ENCODE measurements at places on chromosomes 3 and 15.

GRCh38 chr15:57635300-57635909 lies 43.7 kb downstream of the MYZAP start:
- no peak for DNase-seq

DNA sequence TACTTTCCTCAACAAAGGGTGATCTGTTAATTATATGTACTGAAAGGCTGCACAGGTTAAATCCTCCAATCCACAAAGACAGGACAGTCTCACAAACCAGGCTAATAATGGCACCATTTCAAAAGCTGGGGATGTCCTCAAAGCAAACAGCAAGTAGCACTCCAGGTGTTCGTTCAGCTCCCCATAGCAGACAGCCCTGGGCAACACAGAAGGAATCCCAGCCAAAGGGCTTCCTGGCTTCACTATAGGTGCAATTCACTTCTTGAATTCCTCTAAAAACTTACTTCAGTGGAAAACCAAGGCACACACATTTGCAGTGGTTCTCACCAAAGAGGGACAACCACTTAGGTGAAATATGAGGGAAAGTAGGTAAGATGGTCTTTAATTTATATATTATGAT lies 166.7 kb downstream of the CTNNB1 start:
- no peak for DNase-seq

DNA sequence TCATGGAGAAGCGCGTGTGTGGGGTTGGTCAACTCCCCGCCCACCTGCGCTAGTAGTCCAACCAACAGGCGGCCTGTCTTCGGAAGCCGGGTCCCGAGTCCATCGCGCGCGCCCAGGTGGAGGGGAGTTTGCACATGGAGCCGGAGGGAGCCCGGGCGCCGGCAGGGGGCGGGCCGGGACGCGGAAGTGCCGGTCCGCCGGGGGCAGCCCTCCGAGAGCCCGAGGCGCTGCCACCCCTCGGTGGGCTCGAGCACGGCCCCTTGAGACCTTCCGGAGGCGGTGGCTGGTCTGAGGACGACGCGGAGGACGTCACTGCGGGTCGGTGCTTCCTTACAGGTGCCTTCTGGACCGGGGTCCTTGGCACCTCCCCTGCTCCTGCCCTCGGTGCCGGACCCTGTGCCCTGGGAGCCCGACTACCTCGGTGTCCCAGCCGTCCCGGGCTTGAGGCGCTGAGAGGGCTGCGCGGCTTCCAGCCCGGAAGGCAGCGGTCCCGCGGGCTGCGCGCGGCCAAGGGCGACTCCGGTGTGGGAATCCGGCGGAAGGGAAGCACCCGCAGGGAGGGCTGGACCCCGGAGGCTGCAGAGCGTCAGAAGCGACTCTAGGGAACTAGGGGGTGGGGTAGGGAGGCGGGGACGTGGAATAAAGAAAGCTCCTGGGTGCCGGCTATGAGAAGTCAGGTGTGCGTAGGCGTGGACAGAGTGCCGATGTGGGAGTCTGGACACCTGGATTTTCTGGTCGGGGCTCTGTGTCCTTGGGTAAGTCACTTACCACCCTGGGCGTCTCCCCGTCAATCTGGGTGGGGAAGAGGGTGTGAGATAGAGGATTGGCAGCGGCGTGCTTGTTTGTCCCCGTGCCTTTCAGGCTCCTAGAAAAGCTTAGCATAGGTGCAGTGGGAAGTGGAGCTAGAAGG lies 212.3 kb downstream of the FGF12 start:
- no peak for DNase-seq

DNA sequence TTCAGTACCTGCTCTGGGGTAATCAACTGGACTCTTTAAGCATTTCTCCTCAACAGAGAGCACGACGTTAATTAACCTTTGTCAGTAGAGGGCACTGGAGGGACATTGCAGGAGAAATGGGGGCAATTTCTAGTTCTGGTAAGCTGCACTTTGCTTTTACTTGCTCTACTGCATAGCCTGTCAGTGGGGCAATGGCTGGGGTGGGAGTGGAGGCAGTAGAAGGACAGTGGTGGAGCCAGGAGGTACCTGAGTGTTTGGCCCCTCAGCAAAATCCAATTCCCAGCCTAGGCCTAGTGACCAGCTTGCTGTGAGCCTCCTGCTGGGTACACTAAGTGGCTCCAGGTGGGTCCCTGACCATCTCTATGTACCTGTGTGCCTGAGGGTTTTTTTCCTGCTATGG lies 18.3 kb upstream of the MED12L start:
- DNase-seq = no peak

DNA sequence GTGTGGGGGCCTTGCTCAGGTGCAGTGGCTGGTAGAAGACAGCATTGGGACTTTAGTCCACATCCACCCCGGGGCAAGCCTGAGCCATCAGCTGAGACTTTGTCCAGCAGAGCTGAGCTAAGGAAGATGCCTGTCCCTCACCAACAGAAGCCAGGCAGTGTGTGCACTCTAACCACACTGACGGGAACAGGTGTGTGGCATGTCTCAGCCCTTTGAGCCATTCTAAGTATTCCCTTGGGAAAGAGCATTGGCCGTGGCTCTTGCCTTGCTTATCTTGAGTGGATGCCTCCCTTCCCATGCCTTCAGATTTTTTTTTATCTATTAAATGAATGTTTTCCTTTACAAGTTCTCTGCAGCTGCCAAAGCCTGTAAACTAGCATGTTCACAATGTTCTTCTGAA lies 3.5 kb downstream of the GABRA5 start:
- DNase-seq = no peak

GRCh38 chr15:38587214-38587613 lies 22.6 kb upstream of the RASGRP1 start:
- DNase-seq = no peak

DNA sequence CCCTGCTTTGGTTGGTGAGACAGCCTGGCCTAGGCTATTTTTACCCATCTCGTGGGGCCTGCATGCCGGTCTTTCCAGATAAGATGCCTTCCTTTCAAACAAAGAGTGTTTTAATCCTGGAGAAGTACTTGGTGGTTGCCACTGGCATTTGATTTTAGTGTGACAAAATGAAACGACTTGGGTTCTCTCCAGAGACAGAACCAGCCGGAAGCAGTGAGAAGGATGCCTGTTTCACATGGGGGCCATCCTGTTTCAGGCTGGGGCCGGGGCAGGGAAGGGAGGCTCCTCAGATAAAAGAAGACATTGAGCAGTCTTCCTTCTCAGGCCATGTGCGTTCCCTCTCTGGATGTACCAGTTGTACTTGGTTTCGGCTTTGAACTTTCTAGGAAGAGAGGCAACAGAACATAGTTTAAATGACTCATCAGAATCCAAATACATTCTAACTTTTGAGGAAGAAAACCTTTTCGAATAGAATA lies 74.9 kb downstream of the TOP2B start:
- no peak for DNase-seq

DNA sequence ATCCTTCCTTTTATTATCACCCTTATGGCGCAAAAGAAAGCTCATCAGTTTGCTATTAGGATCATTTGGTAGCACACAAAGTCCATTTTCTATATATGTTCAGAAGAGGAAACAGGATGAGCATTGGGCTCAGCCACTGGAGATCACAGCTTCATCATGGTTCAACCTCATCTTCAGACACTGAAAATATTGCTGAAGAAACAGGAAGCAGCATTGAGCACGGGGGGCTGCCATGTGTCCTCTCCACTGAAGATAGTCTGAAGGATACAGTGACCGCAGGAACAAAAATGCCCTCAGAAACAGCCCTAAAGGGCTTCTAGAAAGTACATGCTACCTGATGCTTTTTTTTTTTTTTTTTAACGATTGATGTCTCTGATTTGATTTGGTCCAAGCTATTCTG lies 835.3 kb upstream of the CFAP20DC start:
- no peak for DNase-seq

DNA sequence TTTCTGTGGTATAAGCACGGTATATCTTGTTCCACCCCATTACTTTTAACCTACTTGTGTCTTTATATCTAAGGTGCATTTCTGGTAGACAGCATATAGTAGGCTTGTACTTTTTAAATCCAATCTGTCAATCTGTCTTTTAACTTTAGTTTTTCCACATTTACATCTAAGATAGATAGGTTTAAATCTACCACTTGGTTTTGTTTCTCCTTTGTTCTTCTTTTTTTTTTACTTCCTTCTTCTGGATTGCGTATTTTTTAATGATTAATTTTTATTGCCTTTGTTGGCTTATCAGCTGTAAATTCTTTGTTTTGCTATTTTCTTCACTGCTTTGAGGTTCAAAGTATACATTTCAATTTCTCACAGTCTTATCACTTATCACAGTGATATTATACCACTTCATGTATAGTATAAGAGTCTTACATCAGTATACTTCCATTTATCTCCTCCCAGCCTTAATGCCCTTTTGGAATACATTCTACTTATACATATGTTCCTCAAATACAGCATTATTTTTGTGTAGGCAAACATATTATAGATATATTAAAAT lies 31.0 kb downstream of the IQCB1 start:
- no peak for DNase-seq

DNA sequence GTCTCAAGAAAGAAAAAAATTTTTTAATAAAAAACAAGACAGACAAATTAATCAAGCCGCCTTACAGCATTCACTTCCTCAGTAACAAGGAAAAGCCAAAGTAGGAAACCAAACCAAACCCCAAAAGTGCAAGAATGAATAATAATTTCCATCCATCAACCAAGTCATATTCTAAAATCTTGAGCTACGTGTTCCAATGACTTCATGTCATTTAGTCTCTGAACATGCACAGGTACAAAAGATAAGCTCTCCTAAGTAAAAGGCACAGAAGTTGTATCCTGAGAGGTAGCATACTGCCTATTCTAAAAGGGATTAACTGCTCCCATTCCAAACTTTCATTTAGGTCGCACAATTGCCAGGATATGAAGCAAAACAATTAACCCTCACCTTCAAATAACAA lies 29.7 kb downstream of the SLC4A7 start:
- no peak for DNase-seq

- DNase-seq = no peak
Observed at GRCh38 chr3:178671791-178672190, 135.6 kb downstream of the KCNMB2 start.

GRCh38 chr3:171640520-171641412 lies 169.5 kb downstream of the PLD1 start:
- no peak for DNase-seq
